ENCODE measurements at places on chromosomes 7 and 10. TPM values are rescaled to one million over a fixed set of nuclear protein-coding genes. Genes with fewer than 3 reads are reported as not detected.

AVPI1 gene
- total RNA-seq, result 0.94 TPM

TUBAL3 gene
- not detected for total RNA-seq

MYL10 gene
- not detected for total RNA-seq

PROSER2 gene
- total RNA-seq, result 0.31 TPM

ZNF789 gene
- total RNA-seq, result 40.7 TPM

TEX36 gene
- not detected for total RNA-seq

ENKUR gene
- total RNA-seq, result 4.4 TPM

TMEM236 gene
- total RNA-seq, result not detected

TAF3 gene
- total RNA-seq, result 5.9 TPM

ADAM12 gene
- 3.4 TPM for total RNA-seq

HOXA9 gene
- total RNA-seq, result not detected

CFTR gene
- total RNA-seq, result 0.94 TPM

LRRC61 gene
- 16.3 TPM for total RNA-seq

PSAP gene
- total RNA-seq, result 426 TPM

NPC1L1 gene
- not detected for total RNA-seq

FEZF1 gene
- not detected for total RNA-seq

DNAJB12 gene
- total RNA-seq, result 21.9 TPM

TFR2 gene
- 6.6 TPM for total RNA-seq

CWF19L1 gene
- total RNA-seq, result 31.0 TPM

GIMAP6 gene
- 2.8 TPM for total RNA-seq

AP3M1 gene
- 53.2 TPM for total RNA-seq

EN2 gene
- total RNA-seq, result not detected

MARCHF5 gene
- 33.8 TPM for total RNA-seq

WNT8B gene
- 0.31 TPM for total RNA-seq

PCDH15 gene
- total RNA-seq, result 14.7 TPM

HGF gene
- 8.8 TPM for total RNA-seq

ASB10 gene
- total RNA-seq, result not detected

NSUN5 gene
- 15.7 TPM for total RNA-seq

C10orf105 gene
- 0.31 TPM for total RNA-seq

CYP3A4 gene
- not detected for total RNA-seq

NACAD gene
- total RNA-seq, result 13.5 TPM

PNLIPRP3 gene
- total RNA-seq, result not detected

ELMO1 gene
- 145 TPM for total RNA-seq

ACSL5 gene
- total RNA-seq, result 1.3 TPM

GATA3 gene
- total RNA-seq, result not detected

NRG3 gene
- total RNA-seq, result 41.6 TPM

SCIN gene
- total RNA-seq, result 2.8 TPM

ATRNL1 gene
- total RNA-seq, result 468 TPM

SLC26A5 gene
- total RNA-seq, result 0.31 TPM

EVX1 gene
- total RNA-seq, result not detected

SMO gene
- total RNA-seq, result 15.0 TPM

RADIL gene
- 6.3 TPM for total RNA-seq

SEMA4G gene
- total RNA-seq, result 15.0 TPM

PAPOLB gene
- 3.8 TPM for total RNA-seq

KCNMA1 gene
- total RNA-seq, result 120 TPM

ABCA13 gene
- total RNA-seq, result under 0.01 TPM

MRLN gene
- total RNA-seq, result 1.3 TPM
